CD14-positive monocyte (primary cell): ENCODE measurements at places on chromosomes 7 and 10.
A peak's percentile ranks its signal among the peaks of the same experiment; 100 is the strongest.

DNA sequence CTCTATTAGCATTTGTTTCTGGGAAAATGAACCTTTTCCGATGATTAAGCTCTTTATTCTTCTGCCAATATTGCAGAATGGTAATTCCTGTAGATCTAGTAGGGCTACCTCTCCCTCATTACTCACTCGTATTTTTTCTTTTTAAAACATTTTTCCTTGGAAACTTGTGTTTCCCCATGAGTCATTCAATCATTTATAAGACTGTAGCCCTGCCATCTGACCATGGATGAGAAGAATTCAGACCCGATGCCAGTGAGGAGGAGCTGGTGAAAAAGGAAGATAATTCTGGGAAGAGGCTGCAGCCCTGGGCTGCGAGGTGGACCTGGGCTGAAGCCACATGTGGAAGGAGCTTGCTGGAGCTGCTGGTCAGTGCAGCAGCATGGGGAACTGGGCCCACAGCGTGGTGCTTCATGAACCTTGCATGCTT lies 242.8 kb downstream of the KLF6 start:
- DNase-seq, result no peak

GRCh38 chr7:78151229-78151628 lies 352.7 kb downstream of the PHTF2 start:
- DNase-seq, result no peak

- DNase-seq, result no peak
These were observed 155.9 kb downstream of the ATE1 start for GRCh38 chr10:121771966-121772365.

- DNase-seq, result no peak
These were observed 52.8 kb downstream of the CFAP46 start for GRCh38 chr10:132889556-132889955.

- DNase-seq, result no peak
These were observed 39.2 kb downstream of the AIFM2 start for GRCh38 chr10:70093335-70093944.

GRCh38 chr10:121680879-121681655 lies 82.8 kb upstream of the FGFR2 start:
- no peak for DNase-seq

- no peak for DNase-seq
These were observed at the start of gene GOLGA7B for GRCh38 chr10:97849687-97850402. Gene GOLGA7B (plus strand): TSS chr10:97849843. CDS start chr10:97850304, 461 bp downstream.

GRCh38 chr10:1589257-1589656 lies 148.1 kb downstream of the ADARB2 start:
- DNase-seq, result no peak

DNA sequence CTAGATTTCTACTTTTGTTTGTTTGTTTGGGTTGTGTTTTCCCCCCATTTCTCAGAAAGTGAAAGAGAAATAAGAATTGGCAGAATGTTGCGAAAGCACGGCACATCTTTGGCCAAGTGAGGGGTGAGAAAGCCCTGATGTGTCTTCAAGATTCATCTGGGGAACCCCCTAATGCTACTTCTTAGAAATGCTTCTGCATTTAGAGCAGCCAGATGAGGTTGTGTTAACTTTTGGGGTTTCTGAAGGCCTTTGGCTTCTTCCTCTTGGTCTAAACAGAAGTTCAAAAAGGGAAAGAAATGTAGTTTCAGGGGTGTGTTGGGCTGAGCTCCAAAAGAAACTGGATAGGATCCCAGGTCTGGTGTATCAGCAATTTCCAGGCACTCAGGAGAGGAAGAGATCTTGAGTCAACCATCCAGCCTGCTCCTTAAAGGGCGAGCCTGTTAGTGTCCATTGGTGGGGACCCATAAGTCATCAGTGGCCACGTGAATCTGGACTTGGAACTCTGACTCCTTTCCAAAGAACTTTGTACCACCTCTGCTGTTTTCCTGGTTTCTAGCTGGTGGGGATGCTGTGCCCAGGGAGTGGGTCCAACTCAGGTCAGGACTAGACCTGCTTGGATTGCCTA lies 6.5 kb downstream of the DUSP5 start:
- peak; percentile 98 for DNase-seq

GRCh38 chr7:102208826-102209225 lies 77.8 kb upstream of the SH2B2 start:
- no peak for DNase-seq

DNA sequence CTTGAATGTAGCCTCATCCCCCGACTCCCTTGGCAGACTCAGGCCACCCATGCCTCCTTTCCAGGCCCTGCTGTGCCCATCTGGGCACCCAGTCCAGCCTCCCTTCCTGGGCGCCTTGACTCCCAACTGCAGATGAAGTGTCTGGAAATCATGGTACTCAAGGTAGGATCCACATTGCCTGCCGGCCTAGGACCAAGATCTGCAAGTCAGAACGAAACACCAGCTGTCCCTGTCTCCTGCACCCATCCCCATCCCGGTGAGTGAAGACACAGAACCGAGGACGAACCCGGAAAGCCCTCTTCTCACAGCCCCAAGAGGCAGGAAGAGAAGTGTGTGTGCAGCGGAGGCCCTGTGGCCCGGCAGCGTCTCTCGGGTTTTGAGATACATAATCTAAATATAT lies 205.1 kb downstream of the EMX2 start:
- no peak for DNase-seq

GRCh38 chr7:55365205-55365674 lies at the start of gene LANCL2:
Gene LANCL2 (plus strand): TSS chr7:55365337. CDS start chr7:55366026, 689 bp downstream.
- DNase-seq, result peak; percentile 1

- no peak for DNase-seq
These were observed 160.0 kb upstream of the INSYN2A start for GRCh38 chr10:127356360-127356759.

DNA sequence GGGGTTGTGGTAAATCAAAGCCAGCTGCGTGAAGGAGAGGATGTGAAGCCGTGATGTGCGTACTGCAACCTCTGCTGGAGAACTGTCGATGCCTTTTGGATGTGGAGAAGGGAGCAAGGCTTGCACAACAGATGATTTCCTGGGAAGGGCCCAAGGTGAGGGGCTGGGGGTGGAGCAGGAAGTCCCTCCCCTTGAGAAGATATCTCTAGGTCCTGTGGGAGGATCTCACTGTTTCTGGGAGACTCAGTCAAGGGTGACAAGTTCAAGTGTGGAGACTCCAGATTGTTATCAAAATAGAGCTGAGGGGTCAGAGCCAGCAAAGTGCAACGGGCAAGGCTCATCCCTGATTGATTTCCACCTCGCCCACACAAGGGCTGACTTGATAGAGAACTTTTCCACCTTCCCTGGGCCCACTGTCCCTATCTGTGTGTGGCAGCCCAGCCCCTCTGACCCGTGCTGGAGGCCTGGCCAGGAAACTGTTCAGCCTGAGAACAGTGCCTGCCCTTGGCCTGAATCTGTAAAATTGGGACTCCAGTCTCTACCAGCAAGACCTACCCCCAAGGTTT lies 55.0 kb downstream of the COL13A1 start:
- DNase-seq, result no peak

DNA sequence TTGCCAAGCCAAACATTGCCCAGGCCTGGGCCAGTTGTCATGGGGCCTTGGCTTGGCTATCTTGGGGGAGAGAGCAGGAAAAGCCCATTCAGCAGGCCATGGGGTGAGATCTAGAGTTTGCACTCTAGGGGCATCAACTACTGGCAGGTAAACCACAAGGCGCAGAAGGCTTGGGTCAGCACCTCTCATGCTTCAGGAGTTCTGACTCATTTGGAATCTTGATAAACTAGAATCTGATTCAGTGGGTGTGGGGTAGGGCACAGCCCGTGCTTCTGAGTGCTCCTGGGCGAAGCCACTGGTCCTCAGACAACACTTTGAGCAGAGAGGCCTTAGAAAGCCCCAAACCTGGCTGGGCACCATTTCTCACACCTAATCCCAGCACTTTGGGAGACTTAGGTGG lies 81.1 kb downstream of the RGS10 start:
- no peak for DNase-seq

DNA sequence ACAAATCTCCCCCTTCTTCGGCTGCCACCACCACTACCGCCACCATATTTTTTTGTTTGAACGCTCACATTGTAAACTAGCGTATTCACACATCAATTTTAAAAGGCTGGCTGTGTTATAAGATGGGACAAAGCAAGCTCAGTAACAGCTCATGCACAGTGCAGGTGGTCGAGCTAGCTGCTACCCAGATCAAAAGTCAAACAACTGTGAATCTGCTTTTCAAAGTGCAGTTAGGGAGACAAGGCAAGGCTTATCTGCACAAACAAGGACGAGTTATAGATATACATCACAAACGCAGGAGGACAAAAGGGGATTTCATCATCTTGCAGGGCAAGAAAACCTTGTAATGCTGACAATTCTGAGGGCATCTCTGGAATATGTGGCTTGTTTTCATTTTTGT lies 231.6 kb downstream of the VTI1A start:
- no peak for DNase-seq

GRCh38 chr10:131494451-131494850 lies 182.9 kb upstream of the TCERG1L start:
- DNase-seq, result no peak

- DNase-seq, result no peak
These were observed 3.1 kb upstream of the ADAM12 start for GRCh38 chr10:126391192-126391885.

DNA sequence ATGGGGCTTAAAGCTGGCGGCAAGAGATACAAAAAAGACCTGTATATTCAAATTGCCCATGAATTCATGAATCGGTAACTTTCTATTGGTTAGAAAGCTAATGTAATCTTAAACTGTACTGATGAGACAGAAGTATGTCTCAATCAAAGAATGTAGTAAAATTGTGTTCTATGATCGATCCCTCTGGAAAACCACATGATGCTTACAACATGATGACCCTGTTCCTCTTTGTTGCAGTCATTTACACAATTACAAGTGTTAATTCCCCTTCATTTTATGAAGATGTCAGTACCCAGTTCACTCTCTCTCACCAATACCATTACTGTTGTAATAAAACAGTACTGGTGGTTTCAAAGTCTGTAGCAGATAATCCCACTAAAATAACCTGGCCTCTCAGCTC lies 10.1 kb downstream of the KIF5B start:
- DNase-seq, result peak; percentile 41

DNA sequence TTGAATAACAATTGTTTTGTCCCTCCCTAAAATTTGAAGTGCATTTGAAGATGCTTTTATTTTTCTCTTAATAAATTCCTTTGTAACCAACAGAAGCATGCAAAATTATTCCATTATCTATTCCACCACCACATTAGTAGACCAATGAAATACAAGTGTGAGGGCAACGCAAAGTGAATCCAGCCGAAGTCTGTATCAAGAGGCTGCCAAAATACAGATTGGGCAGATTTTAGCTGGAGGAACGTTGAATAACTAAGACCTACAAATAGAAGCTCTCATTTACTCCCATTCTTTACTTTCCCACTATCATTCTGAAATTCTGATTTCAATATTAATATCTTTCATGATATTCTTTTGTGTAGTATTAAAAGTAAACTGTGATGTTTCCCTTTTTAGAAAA lies 233.7 kb downstream of the BMPER start:
- DNase-seq, result no peak

DNA sequence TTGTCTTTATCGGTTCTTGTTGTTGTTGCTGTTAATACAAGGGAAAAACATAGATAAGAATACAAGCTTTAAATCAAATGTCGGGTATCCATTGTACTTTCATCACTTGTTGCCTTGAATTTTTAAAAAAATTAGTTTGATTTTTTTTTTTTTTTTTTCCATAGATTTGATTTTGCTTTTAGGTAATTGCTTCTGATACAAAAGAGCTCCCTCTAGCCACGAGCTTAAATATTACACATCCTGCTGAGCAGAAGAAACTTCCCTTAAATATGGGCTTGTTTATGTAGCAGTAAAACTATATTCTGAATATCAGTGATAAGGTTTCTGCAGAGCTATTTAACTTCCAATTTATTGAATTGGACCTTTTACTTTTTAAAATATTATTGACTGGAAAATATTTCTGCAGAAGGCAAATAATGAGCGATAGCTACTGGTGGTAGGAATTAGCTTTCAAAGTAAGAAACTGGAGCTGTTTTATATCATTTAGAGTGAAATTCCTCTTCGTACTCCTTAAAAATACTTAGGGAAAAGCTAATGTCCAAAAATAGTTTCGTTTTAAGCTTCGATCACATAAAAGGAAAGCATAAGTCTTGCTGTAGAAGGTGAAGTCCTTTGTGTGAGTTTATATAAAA lies 216.9 kb downstream of the POLR1F start:
- no peak for DNase-seq

GRCh38 chr10:12539350-12540164 lies 190.2 kb downstream of the CAMK1D start:
- no peak for DNase-seq

GRCh38 chr10:119349937-119350501 lies 142.6 kb downstream of the GRK5 start:
- no peak for DNase-seq

DNA sequence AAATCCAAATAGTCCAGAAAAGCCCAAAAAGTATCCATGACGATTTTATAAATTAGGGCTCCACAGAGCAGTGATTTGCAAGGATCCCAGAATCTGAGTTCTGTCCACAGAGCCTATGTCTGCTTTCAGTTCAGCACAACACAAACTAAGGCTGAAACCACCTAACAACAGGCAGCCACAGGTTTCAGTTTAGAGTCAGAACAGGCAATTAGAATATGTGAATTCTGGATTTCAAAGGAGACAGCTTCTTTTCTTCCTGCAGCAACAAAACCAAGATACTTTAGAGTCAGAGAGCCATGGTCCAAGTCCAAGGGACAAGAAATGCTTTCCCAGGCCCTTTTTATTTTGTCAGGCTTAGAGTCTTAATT lies 23.6 kb downstream of the IFIT3 start:
- DNase-seq, result no peak

DNA sequence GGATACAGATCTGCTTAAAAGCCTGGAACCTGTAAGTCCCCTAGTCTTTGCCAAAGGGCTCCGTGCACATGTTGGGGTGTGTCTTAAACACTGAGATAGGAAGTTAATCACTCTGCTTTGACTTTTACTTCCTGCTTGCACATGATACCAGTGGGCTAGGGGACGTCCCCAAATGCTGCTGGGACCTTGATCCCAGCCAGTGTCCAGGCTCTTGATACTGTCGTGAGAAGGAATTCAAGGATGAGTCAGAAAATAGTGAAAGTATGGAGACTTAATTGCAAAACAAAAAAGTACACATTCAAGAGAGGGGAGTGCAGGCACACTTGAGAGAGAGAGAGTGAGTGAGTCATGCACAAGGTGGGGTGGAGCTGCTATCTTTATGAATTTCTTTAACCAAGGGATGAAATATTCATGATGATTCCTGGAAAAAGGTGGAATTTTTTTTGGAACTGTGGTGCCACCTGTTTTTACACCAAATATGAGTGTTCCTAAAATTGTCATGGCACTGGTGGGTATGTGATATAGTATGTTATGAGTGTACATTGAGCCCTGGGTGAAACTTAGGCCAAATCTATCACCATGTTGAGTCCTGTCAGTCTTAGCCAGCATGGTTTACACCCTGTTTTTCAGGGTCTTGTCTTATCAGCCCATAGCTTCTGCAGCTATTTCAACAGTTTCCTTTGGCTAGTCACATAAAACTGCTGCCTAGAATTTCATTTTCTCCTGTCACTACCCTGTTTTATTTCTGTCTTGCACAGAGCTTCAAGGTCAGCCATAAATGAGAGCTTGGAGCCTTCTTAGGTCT lies 88.3 kb upstream of the CYP26C1 start:
- peak; percentile 65 for DNase-seq

DNA sequence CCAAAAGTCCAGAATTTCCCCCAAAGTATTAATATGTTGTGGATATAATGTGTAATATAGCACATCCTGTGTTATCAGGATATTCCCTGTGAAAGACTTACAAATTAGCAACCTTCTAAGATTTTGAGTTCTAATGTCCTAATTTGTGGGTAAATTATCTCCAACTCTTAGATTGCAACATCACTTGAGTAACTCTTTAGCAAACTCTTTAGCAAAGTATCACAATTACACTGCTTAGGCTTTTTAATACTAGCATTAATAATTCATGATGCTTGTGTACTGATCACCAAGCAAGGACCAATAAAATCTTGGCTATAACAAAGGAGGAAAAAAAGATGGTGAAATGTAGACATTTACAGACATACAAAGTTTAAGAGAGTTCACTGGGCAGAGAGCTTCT lies 27.7 kb downstream of the HIP1 start:
- DNase-seq, result peak; percentile 17
